Ecto neural progenitor cell (in vitro differentiated cells): ENCODE measurements at places on chromosomes 16 and 17.

DNA sequence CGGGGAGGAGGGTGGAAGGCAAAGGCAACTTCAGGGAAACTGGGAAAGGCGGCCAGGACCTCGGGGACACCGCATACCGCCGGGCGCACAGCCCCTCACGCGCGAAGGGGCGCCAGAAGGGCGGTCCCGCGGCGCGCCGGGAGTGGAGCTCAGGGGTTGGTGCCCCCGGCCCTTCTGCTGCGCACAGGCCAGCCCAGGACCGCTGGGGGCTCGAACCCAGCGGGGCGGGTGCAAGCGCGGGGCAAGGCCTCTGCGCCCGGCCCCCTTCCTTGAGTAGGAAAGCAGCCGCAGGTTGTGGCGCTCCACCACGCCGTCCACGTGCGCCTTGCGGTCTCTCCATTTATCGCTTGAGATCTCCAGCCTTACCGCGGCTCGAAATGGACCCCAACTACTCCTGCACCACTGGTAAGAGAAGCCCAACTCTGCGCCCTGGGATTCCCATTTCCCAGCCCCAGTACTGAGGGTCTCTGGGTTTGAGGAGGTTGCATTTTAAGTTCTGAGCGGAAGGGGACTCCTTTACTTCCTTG is 3.0 kb upstream of the MT1A start:
- no peak for DNase-seq

DNA sequence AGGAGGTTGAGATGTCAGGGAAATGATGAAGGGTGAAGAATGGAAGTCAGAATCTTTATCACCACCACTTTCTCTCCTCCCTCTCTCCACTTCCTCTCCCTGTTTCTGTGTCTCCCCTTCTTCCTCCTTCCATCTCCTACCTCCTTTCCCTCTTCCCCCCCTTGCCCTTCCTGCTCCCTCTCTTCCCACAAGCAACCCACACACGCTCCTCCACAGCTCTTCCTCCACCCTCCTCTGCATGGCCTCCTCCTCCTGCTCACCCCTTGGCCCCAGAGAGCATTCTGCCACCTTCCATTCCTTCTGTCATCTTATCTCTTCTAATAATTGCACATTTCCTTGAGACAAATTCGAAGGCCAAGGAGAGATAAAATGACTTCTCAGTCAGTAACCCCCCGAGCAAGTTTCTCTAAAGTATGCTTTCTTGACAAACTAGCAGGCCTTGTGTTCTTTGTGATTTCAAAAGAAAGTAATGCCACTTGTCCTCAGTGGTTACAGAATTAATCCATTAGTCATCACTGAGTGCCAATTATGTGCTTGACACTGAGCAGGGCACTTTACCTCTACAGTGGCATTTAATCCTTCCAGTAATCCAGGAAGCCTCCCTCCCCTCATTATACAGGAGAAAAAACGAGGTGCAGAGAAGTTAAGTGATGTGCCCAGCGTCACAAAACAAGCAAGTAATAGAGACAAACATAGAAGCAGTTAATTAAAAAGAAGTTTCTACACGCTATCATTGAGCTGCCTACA is 72.3 kb upstream of the CCL1 start:
- no peak for DNase-seq

- no peak for DNase-seq
Observed at GRCh38 chr17:15448580-15448956, 18.9 kb downstream of the CDRT4 start.

DNA sequence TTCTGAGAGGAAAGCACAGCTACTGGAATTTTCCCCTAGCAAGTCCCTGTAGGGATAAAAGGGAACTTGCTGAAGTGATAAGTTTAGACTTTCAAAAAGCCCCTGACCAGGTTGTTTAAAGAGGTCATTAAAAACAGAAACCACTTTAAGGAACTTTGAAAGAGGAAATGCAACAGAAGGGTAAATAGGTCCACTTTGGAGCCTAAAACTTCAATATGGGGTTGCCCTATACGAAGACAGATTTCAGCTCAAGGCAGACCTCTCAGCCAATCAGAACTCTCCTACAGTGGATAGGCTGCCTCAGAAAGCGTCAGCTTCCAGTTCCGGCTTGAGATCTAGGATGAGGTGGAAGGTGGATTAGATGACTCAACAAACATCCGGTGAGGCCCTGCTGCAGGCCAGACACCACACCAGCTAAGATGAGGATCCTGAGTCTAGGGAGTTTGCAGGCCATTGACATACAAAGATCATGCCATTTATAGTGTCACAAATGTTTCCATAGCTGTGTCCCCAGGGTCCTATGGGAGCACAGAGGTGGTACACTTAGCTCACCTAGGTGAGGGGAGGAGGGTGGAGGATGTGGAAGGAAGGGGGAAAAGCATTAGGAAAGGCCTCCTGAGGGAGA is 7.9 kb upstream of the MFSD6L start:
- peak; percentile 32 for DNase-seq

- no peak for DNase-seq
Observed at GRCh38 chr16:80680046-80680445, 124.4 kb downstream of the CDYL2 start.

DNA sequence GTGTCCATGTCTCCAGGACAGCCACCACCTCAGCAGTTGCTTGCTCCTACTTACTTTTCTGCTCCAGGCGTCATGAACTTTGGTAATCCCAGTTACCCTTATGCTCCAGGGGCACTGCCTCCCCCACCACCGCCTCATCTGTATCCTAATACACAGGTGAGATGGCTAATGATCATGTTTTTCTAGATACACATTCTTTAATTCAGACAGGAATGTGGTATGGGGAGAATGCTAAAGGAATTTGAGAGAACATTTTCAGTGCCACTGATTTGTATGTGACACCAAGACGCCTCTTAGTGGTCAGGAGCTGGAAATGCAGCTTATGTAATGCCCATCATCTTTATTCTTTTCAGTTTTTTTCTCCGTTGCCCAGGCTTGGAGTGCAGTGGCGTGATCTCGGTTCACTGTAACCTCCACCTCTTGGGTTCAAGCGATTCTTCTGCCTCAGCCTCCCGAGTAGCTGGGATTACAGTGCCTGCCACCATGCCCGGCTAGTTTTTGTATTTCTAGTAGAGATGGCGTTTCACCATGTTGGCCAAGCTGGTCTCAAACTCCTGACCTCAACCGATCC is 8.9 kb upstream of the RAPGEFL1 start:
- no peak for DNase-seq

GRCh38 chr17:44831371-44831770 is 1.3 kb upstream of the GJC1 start:
- no peak for DNase-seq

DNA sequence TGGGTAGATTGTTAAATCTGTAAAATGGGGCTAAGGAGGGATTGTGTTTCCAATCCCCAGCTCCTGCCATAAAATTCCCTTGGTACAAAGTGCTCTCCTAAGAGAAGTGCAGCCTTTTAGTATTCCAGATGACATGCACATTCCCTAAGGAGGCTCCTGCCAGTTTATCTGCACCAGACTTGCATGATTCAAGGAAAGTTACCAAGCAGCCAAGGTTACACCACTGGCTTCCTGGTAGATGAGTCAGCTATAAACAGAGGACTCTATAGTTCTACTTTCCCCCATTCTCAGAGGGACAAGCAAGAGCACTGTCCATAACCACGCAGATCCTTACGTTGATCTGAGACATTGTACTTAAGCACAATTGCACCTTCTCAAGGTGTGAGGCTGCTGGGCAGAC is 1.9 kb downstream of the CALB2 start:
- no peak for DNase-seq

DNA sequence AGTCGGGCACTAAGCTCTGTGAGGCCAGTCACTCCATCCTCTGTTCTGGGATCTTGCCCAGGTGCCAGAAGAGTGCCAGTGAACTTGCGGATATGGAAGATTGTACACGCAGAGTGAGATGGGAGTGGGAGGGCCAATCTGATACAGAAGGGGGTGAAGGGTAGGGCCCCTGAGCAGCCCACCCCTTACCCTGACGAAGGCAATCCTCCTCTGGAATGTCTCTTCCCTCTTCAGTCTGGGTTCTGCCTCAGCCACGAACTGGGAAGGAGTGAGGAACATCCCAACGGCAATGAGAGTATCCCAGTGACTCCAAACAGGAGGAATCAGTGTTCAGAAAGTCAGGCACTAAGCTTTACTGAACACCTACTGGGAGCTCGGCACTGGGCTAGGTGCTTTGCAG is 11.9 kb upstream of the PIK3R6 start:
- no peak for DNase-seq

DNA sequence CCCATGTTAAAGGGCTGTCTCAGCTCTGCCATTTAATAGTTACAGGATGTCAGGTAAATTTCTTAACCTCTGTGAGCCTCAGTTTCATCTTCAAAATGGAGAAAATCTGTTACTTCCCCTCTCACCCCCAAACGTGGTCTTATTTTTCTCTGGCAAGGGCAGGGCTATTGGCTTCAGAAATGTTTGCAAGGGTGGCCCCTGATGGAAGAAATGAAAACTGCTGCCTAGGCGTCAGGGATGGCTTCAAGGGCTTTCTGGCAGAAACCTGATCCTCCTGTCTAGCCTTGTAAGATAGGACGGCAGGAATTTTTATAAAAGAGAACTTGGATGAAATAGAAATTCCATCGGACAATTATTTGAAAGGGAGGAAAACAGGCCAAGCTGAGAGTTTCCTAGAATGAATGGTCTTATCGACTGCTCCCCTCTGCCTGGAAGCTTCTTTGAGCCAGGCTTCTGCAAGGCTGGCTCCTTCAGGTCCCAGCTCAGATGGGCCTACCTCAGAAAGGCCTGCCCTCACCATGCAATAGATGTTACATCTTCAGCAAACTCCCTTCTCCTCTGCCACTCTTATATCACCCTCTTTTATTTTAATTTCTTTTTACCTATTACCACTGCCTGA is 43.0 kb upstream of the TANGO6 start:
- DNase-seq = peak; percentile 74

GRCh38 chr17:58621174-58621573 is 70.7 kb downstream of the TEX14 start:
- no peak for DNase-seq

GRCh38 chr16:87464691-87465300 is 28.0 kb downstream of the ZCCHC14 start:
- DNase-seq = no peak

- no peak for DNase-seq
Observed at GRCh38 chr16:88380619-88381018, 2.1 kb upstream of the ZNF469 start.

DNA sequence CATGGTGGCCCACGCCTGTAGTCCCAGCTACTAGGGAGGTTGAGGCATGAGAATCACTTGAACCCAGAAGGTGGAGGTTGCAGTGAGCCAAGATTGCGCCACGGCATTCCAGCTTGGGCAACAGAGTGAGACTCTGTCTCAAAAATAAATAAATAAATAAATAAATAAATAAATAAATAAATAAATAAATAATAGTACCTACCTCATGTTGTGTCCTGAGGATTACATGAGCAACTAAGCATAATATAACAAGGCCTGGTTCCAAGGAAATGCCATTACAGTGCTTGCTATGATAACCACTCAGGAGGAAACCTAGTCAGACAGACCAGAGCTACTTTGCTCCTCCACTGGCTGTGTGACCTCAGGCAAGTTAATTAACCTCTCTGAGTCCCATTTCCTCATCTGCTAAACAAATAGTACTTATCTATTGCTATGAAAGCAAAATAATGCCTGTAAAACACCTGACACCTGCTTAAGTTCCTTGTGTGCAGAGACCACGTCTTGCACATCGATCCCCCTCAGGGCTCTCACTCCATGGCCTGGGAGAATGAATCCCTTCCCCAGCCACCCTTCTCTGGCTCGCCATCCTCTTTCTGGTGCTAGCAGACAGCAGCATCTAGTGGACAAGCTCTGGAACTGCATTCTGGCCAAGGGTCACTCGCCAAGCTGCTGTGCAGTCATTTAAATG is 7.5 kb downstream of the EPOP start:
- DNase-seq = peak; percentile 90

GRCh38 chr17:2191227-2191626 is 112.4 kb downstream of the SMG6 start:
- DNase-seq = no peak

DNA sequence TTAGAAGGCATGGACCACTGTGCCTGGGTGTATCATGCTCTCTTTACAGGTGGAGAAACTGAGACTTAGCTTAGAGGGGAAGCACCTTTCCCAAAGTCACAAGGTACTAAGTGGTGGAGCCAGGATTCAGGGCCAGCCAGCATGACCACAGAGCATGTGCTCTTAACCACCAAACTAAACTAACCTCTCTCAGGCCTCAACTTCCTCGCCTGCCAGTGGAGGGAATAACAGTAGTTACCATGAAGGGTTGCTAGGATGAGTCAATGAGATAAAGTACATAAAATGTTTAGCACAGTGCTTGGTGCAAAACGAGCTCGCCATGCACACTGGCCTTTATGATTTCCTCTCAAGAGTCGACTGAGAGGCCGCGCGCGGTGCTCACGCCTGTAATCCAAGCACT is 6.4 kb upstream of the MYO1C start:
- DNase-seq = no peak

GRCh38 chr17:41547378-41547841 is 19.3 kb upstream of the KRT19 start:
- DNase-seq = no peak

- no peak for DNase-seq
Observed at GRCh38 chr17:63490329-63490728, 13.5 kb downstream of the ACE start.

- DNase-seq = no peak
Observed at GRCh38 chr17:48605409-48605919, 678 bp upstream of the HOXB6 start.

DNA sequence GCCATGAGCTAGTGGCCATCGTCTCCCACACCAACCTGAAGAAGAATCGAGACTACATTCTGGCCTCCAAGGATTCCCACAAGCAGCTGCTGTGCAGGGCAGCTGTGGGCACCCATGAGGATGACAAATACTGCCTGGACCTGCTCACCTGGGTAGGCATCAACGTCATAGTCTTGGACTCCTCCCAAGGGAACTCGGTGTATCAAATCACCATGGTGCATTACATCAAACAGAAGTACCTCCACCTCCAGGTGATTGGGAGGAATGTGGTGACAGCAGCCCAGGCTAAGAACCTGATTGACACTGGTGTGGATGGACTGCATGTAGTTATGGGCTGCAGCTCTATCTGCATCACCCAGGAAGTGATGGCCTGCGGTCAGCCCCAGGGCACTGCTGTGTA is 70.2 kb downstream of the GRIN2A start:
- DNase-seq = no peak

GRCh38 chr16:89855986-89856385 is 17.4 kb upstream of the TCF25 start:
- no peak for DNase-seq

DNA sequence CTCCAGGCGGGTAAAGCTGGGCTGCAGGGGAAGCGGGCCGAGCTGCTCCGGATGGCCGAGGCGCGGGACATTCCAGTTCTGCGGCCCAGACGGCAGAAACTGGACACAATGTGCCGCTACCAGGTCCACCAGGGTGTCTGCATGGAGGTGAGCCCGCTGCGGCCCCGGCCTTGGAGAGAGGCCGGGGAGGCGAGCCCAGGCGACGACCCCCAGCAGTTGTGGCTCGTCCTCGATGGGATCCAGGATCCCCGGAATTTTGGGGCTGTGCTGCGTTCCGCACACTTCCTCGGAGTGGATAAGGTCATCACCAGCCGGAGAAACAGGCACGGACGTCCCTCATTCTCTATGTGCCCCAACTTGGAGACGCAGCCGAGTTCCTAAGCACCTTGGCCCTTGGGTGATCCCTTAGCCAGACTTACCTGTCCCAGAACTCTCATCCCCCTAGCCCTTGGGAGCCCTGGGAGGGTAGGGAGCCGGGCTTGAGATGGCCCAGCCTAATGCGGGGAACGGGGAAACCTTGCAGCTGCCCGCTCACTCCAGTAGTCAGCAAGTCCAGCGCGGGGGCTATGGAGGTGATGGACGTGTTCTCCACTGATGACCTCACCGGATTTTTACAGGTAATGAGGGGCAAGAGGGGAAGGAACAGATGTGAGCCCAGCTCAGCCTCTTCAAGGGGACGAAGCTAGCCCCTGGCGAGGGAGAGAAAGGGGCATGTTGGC is 806 bp downstream of the MRM1 start:
- DNase-seq = no peak

GRCh38 chr17:48551596-48552465 is 6.9 kb upstream of the HOXB2 start:
- peak; percentile 71 for DNase-seq
